ENCODE measurements at places on chromosomes 16 and 17. TPM values are rescaled to one million over a fixed set of nuclear protein-coding genes. Genes with fewer than 3 reads are reported as not detected.

Gene ABCA10
- 0.87 TPM for total RNA-seq

Gene DPEP2
- total RNA-seq: not detected

Gene WDR59
- 42.4 TPM for total RNA-seq

Gene C17orf50
- not detected for total RNA-seq

Gene NEK8
- total RNA-seq: 13.8 TPM

Gene KCNH6
- not detected for total RNA-seq

Gene NHLRC4
- 3.7 TPM for total RNA-seq

Gene STH
- not detected for total RNA-seq

Gene HSPB9
- total RNA-seq: 0.29 TPM

Gene CCDC154
- not detected for total RNA-seq

Gene PIK3R5
- not detected for total RNA-seq

Gene NPTX1
- not detected for total RNA-seq

Gene SLFN14
- total RNA-seq: not detected

Gene CSH2
- not detected for total RNA-seq

Gene MYH8
- not detected for total RNA-seq

Gene CCDC78
- 110 TPM for total RNA-seq

Gene SHISA6
- total RNA-seq: not detected

Gene IFT20
- total RNA-seq: 56.6 TPM

Gene SPATA32
- not detected for total RNA-seq

Gene TBX6
- total RNA-seq: 1.8 TPM

Gene OR3A3
- total RNA-seq: not detected

Gene IL21R
- total RNA-seq: 1.9 TPM

Gene MMP28
- total RNA-seq: not detected

Gene SEZ6L2
- 0.04 TPM for total RNA-seq

Gene KAT8
- total RNA-seq: 37.2 TPM

Gene PARD6A
- total RNA-seq: 13.6 TPM

Gene CCL5
- not detected for total RNA-seq

Gene NDRG4
- total RNA-seq: 11.9 TPM

Gene ATP1B2
- not detected for total RNA-seq

Gene BFAR
- total RNA-seq: 55.8 TPM

Gene HEATR9
- total RNA-seq: not detected

Gene PAM16
- 65.6 TPM for total RNA-seq

Gene PRSS22
- not detected for total RNA-seq

Gene RARA
- 21.8 TPM for total RNA-seq
